Activated CD4-positive, alpha-beta T cell treated with anti-CD3 and anti-CD28 coated beads for 36 hours (primary cell): ENCODE measurements at places on chromosomes 1 and 21.

DNA sequence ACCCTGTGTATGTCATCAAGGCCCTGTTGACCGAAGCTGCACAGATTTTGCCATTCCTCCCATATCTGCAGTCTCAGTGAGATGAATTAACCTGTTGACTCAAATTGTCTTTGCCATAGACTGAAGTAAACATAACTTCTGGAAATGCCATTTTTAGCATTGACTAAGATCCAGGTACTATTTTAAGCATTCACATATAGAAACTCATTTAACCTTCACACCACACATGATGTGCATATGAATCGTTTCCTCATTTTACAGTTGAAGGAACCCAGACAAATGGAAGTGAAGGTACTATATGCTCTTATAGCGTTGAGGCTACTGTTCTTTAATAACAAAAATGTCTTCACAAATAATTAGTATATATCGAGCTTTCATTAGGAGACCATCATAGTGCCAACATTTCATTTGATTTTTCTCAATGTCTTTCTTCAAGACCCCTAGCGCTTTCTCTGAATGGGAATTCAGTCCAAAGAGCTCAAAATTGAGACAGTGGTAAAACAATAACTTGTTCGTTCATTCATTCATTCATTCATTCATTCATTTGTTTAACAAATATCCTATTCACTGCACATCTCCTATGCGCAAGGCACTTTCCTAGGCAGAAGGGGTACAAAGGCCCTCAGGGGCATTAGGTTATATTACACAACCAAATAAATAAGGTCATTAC, 444.7 kb downstream of the ADGRL2 start:
- no peak overlapping the region for H3K4me3 ChIP-seq
- H3K4me1 ChIP-seq, result no peaks in the 10 kb centered on the region
- no peak for DNase-seq
- peaks cover 2% of the 10 kb centered on the region for H3K27me3 ChIP-seq

- H3K4me1 ChIP-seq, result peaks cover 2% of the 10 kb centered on the region
- H3K4me3 ChIP-seq, result no peak overlapping the region
- no peak for DNase-seq
- H3K27me3 ChIP-seq, result peaks cover 7% of the 10 kb centered on the region
Measured at GRCh38 chr1:207006914-207007313, 25.6 kb downstream of the C1orf116 start.

DNA sequence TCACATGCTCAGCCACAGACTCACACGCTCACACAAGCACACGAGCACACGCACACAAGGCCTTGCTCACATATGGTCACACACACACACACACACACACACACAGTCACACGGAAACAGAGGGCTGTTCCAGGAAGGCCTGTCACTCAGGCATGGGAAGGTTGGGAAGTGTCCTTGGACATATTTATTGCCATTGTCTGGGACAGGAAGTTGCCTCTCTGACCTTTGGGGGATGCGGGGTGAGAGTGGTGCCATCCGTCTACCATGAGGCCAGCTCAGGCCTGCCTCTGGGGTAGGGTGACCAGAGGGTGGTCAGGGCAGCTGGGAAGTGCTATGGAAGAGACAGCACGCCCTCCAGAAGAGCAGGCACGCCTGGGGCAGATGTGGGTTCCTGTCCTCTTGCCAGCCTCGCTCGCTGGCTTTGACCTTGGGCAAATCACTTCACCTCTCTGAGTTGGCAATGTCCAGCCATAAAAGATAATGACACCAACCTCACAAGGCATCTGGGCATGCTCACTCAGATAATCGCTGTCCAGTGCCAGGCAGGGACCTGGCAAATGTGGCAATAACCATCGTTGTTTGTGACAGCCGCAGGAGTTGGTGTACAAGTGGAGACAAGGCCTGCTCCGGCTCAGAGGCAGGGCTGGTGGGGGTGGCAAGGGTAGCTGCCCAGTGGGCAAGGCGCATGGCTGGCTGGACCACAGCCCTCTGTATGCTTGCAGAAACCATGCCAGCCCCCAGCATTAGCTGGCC, 8.0 kb upstream of the GUCA2A start:
- peaks cover 3% of the 10 kb centered on the region for H3K27me3 ChIP-seq
- peaks cover 3% of the 10 kb centered on the region for H3K36me3 ChIP-seq
- H3K4me3 ChIP-seq, result no peak overlapping the region
- no peaks in the 10 kb centered on the region for H3K4me1 ChIP-seq

DNA sequence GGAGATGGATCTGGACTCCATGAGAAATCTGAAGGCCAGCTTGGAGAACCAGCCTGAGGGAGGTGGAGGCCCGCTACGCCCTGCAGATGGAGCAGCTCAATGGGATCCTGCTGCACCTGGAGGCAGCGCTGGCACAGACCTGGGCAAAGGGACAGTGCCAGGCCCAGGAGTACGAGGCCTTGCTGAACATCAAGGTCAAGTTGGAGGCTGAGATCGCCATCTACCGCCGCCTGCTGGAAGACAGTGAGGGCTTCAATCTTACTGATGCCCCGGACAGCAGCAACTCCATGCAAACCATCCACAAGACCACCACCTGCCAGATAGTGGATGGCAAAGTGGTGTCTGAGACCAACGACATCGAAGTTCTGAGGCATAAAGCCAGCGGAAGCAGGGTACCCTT, 601.5 kb upstream of the ZP4 start:
- no peaks in the 10 kb centered on the region for H3K4me1 ChIP-seq
- no peaks in the 10 kb centered on the region for H3K36me3 ChIP-seq
- peak; percentile 13 for DNase-seq
- H3K4me3 ChIP-seq, result no peak overlapping the region
- H3K27me3 ChIP-seq, result no peaks in the 10 kb centered on the region

- H3K4me3 ChIP-seq, result no peak overlapping the region
- H3K27ac ChIP-seq, result no peak overlapping the region
- DNase-seq, result no peak
Measured at GRCh38 chr1:164443836-164444235, 115.1 kb upstream of the PBX1 start.

DNA sequence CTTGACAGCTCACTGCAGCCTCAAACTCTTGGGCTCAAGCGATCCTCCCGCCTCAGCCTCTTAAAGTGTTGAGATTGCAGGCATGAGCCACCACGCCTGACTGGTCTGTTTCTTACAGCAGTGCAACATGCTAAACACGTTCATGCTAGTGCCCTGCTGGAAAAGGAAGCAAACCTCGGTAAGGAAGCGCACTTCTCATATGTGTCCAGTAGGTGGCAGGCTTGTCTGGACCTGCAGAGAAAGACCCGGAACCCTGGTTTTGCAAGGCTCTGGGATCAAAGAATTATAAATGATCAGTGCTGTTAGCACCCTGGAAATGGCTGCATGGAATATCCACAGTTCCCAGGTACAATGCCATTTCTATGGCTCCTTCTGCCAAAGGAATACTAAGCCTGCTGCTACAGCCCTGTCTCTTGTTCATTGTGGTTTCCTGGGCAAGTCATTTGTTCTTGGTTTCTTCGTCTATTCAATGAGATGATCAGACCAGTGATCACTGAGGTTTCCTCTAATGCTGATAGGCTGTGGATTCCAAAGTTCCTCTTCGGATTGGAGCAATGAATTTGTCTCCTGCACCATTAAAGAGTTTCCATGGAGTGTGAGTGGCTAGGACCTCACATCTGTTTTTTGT, 15.9 kb downstream of the RNU5D-1 start:
- peak overlapping the region; percentile 16 for H3K4me3 ChIP-seq
- peak overlapping the region; percentile 67 for H3K27ac ChIP-seq
- H3K4me1 ChIP-seq, result peaks cover 48% of the 10 kb centered on the region
- H3K27me3 ChIP-seq, result no peaks in the 10 kb centered on the region

DNA sequence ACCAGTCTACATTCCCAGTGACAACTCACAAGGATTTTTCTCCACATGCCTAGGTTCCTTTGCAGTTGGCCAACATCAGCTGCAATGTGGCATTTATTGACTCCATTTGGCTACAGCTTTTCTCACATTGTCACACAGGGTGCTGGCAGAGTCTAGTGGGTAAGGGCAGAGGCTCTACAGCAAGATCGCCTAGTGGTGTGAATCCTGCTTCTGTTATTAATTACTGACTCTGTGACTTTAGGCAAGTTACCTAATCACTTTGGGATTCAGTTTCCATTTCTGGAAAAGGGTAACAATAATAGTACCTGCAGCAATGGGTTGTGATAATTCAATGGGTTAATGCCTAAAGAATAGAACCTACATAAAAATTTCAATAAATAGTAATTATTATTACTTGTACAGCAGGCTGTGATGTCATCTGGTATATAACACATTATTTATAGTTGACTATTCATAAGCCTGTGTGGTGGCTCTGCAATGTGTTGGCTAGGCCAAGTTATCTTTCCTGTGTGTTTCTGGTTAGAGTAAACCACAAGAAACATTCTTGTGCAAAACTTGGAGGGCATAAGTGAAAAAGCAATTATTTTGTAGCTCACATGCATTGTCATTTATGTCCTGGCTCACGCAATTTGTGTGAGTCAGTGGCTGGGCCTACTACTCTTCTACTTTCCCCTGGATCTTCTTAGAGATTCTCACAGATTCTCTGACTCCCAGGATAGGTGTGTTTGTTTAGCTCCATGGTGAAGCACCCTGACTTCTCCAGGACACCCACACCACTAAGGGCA, 59.5 kb downstream of the PTGS2 start:
- no peaks in the 10 kb centered on the region for H3K36me3 ChIP-seq
- peaks cover 20% of the 10 kb centered on the region for H3K4me1 ChIP-seq
- H3K4me3 ChIP-seq, result no peak overlapping the region
- no peak overlapping the region for H3K27ac ChIP-seq
- DNase-seq, result peak; percentile 27

- no peak overlapping the region for H3K4me3 ChIP-seq
- peaks cover 11% of the 10 kb centered on the region for H3K27me3 ChIP-seq
- no peaks in the 10 kb centered on the region for H3K36me3 ChIP-seq
- H3K27ac ChIP-seq, result no peak overlapping the region
Measured at GRCh38 chr1:202856014-202856413, 32.9 kb downstream of the RABIF start.

- peak overlapping the region; percentile 48 for H3K4me3 ChIP-seq
- peaks cover 85% of the 10 kb centered on the region for H3K4me1 ChIP-seq
Measured at GRCh38 chr21:15058854-15059263, 5.9 kb downstream of the NRIP1 start.

DNA sequence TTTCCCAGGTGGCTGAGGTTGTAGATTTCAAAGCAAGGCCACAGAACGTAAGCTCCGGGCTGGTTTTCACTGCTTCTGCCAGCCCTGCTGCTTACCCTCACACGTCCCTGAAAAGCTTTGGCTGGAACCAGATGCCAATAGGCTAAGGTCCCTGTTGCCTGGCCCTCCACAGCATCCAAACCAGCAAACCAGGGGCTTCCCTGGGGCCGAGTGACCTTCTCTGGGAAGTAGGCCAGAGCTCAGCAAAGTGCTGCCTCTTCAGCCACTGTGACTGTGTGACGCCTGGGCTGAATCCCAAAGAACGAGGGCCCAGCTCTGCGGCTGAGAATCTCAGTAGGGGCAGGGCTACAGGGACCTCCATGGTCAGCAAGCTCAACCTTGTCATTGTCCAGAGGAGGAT, 28.9 kb upstream of the RBM15 start:
- DNase-seq, result no peak
- H3K36me3 ChIP-seq, result no peaks in the 10 kb centered on the region
- no peak overlapping the region for H3K4me3 ChIP-seq
- H3K27ac ChIP-seq, result no peak overlapping the region
- H3K27me3 ChIP-seq, result no peaks in the 10 kb centered on the region
- H3K4me1 ChIP-seq, result no peaks in the 10 kb centered on the region

- H3K4me1 ChIP-seq, result no peaks in the 10 kb centered on the region
- no peak overlapping the region for H3K4me3 ChIP-seq
- no peaks in the 10 kb centered on the region for H3K36me3 ChIP-seq
- peak; percentile 44 for DNase-seq
Measured at GRCh38 chr1:242467556-242468145, 56.8 kb downstream of the PLD5 start.

- DNase-seq, result no peak
- no peaks in the 10 kb centered on the region for H3K4me1 ChIP-seq
- H3K27me3 ChIP-seq, result no peaks in the 10 kb centered on the region
- no peak overlapping the region for H3K4me3 ChIP-seq
- peaks cover 2% of the 10 kb centered on the region for H3K36me3 ChIP-seq
Measured at GRCh38 chr1:174723816-174724215, 275.9 kb upstream of the CACYBP start.

DNA sequence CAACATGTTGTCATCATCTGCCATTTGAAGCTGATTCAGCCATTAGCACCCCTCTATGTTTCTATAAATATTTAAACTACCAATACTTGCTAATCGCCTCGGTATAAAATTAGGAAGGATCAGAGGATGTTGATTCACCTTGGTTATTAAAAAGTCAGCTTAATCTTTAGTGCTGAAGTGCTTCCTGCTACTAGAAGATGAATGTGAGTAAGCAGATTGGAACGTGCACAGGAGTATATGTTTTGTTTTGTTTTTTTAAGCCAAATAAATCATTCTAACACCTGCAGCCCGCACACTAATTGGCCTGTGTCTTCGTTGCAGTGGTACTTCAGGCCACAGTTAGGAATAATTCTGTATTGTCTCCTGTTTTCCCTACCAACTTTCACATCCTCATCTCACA, 485.7 kb downstream of the AJAP1 start:
- no peaks in the 10 kb centered on the region for H3K4me1 ChIP-seq
- H3K27me3 ChIP-seq, result peaks cover 12% of the 10 kb centered on the region
- H3K27ac ChIP-seq, result no peak overlapping the region
- DNase-seq, result no peak
- no peaks in the 10 kb centered on the region for H3K36me3 ChIP-seq

DNA sequence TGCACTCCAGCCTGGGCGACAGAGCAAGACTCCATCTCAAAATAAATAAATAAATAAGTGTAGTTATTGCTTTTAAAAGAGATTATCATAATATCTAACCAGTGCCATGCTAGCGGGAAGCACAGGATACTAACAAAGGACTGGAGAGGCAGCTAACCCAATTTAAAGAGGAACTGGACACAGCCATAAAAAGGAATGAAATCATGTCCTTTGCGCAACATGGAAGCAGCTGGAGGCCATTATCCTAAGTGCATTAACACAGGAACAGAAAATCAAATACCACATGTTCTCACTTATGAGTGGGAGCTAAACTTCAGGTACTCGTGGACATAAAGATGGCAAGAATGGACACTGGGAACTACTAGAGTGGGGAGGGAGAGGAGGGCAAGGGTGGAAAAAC, 54.9 kb downstream of the TM2D1 start:
- H3K27me3 ChIP-seq, result no peaks in the 10 kb centered on the region
- no peak overlapping the region for H3K4me3 ChIP-seq
- H3K36me3 ChIP-seq, result no peaks in the 10 kb centered on the region
- H3K4me1 ChIP-seq, result no peaks in the 10 kb centered on the region
- no peak for DNase-seq
- no peak overlapping the region for H3K27ac ChIP-seq
